ENCODE measurements at places on chromosomes 7 and 10. TPM values are rescaled to one million over a fixed set of nuclear protein-coding genes. Genes with fewer than 3 reads are reported as not detected.

Gene RADIL
- not detected for polyA plus RNA-seq

Gene FEZF1
- polyA plus RNA-seq = not detected

Gene ACHE
- polyA plus RNA-seq = not detected

Gene SPACDR
- polyA plus RNA-seq = 2.2 TPM

Gene CPN1
- not detected for polyA plus RNA-seq

Gene EPDR1
- 11.2 TPM for polyA plus RNA-seq

Gene PDE1C
- polyA plus RNA-seq = not detected

Gene THAP5
- polyA plus RNA-seq = 13.2 TPM

Gene MRC1
- polyA plus RNA-seq = not detected

Gene PSD
- polyA plus RNA-seq = 1.2 TPM

Gene TSPAN33
- 3.4 TPM for polyA plus RNA-seq

Gene CHAT
- polyA plus RNA-seq = not detected

Gene VIM
- 183 TPM for polyA plus RNA-seq

Gene RBP4
- not detected for polyA plus RNA-seq

Gene PVRIG
- polyA plus RNA-seq = 151 TPM

GRCh38 chr7:132592231-132592920, 16.1 kb upstream of the PLXNA4 start:
- no peak for DNase-seq

- DNase-seq = no peak
These were observed 631.1 kb upstream of the MBL2 start for GRCh38 chr10:53403688-53404087.

- DNase-seq = no peak
These were observed 68.1 kb downstream of the PRPF18 start for GRCh38 chr10:13654846-13655245.

DNA sequence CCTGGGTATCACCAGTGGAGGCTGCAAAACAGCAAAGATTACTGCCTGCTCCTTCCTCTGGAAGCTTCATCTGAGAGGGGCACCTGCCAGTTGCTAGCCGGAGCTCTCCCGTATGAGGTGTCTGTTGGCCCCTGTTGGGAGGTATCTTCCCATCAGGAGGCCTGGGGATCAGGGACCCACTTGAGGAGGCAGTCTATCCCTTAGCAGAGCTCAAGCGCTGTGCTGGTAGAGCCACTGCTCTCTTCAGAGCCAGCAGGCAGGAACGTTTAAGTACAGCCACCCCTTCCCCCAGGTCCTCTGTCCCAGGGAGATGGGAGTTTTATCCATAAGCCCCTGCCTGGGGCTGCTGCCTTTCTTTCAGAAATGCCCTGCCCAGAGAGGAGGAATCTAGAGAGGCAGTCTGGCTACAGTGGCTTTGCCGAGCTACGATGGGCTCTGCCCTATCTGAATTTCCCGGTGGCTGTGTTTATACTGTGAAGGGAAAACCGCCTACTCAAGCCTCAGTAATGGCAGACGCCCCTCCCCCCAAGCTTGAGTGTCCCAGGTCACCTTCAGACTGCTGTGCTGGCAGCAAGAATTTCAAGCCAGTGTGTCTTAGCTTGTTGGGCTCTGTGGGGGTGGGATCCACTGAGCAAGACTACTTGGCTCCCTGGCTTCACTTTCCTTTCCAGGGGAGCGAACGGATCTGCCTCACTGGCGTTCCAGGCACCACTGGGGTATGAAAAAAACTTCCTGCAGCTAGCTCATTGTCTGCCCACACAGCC, 19.6 kb downstream of the SEMA3E start:
- no peak for DNase-seq

GRCh38 chr10:24519950-24520349, 203.7 kb downstream of the ARHGAP21 start:
- DNase-seq = no peak

DNA sequence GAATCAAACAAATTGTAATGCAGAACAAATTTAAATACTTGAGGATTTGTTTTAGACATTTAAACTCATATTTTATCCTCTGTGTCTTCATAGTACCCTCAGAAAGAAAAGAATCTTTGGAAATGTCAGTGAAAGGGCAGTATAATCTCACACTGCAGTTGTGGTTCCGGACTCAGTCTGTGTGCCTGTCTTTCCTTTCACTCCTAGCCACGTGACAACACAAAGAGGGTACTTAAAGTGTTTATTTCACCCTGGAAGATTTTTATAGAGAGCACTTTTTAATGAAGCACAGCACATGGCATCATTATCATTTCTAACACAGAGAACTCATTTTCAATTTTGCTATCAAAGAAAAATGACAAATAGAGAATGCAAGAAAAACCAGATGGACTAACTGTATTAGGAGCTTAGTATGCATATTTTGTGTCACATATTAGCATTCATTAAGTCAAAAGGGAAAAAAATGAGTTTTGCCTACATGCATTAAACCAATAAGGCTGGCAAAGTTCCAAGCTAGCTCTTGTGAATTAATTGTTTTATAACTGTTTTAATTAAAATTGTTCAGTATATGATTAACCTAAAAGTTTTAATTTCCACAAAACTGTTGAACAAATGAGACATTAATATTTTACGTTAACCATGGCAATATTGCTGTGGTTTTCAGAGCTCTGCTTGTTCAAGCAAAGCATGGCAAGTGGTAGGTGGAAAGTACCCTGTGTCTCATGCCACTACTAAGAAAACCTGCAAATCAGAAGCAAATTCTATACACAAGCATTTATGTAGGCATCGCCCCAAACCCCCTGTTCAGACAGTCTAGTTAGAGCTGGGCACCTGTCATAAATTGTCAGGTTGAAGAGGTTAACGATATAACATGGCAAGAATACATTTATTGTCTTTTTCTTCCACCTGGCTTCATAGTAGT, 65.9 kb downstream of the AUTS2 start:
- no peak for DNase-seq

DNA sequence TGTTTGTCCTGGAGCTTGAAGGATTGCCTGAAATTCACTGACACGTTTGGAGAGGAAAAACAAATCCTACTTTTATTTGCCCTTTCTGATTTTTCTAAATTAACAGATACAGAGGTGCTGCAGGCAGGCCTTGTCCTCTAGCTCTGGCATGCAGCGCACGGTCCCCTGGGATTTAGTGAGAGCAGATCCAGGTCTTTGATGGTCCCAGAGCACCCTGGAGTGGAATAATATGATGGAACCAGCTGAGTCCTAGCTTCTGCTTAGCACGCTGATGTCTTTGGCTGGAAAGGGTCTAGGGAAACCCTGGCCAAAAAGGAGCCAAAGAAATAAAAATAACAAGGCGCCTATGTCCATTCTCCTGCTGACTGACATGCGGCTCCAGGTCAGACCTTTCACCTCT, 40.5 kb downstream of the C10orf120 start:
- DNase-seq = no peak

DNA sequence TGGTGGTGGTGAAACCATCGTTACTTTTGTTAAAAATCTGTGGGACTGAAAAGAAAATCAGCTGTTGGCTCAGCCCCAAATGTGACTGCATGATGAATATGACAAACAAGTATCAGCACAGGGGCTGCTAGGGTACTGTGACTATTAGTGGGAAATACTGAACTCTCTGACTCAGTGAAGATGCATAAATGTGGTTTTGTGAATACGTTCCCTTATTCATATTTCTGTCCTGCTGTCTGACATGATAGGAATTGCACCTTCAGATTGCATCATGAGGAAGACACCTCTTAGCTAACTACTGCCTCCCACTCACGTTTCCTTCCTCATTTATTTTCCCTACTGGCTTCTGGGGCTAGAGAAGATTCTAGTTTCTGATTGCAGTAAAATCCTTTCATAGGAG, 1.4 kb downstream of the CLEC5A start:
- DNase-seq = no peak

DNA sequence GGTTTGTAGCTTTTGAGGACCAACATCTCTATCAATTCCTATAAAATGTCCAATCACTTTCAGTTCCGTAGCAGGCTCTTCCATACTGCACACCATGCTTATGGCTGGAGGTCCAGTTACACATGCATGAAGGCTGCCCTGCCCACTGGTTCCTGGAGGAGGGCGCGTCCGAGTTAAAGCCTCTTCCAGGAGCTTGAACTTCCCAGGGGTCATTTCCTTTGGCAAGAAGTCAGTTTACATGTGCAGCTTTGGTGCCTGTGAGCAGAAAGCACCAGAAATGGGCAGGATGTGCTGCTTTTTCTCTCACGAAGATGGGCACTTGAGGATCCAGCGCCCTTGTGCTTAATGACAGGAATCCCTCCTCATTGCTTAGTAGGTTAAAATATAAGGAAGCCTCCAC, 17.6 kb upstream of the PHYH start:
- no peak for DNase-seq

GRCh38 chr10:69214666-69215131, 5.4 kb upstream of the HKDC1 start:
- DNase-seq = no peak

DNA sequence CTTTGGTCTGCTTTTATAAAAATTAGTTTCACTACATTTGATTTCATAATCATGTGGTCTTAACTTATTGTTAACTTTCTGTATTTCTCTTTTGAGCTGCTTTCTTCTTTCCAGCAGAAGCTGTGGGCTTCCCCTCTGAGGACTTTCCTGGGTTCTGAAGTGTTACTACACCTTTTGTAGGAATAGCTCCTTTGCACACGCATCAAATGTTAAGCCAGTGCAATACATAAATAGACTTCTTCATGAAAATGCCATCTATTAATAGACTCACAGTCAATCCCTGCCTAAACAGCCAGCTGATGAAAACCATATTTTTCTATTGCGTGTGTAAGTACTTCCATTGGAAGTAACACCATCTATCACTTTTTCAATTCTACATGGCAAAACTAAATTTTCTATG, 1.5 kb downstream of the ABCB4 start:
- DNase-seq = no peak

DNA sequence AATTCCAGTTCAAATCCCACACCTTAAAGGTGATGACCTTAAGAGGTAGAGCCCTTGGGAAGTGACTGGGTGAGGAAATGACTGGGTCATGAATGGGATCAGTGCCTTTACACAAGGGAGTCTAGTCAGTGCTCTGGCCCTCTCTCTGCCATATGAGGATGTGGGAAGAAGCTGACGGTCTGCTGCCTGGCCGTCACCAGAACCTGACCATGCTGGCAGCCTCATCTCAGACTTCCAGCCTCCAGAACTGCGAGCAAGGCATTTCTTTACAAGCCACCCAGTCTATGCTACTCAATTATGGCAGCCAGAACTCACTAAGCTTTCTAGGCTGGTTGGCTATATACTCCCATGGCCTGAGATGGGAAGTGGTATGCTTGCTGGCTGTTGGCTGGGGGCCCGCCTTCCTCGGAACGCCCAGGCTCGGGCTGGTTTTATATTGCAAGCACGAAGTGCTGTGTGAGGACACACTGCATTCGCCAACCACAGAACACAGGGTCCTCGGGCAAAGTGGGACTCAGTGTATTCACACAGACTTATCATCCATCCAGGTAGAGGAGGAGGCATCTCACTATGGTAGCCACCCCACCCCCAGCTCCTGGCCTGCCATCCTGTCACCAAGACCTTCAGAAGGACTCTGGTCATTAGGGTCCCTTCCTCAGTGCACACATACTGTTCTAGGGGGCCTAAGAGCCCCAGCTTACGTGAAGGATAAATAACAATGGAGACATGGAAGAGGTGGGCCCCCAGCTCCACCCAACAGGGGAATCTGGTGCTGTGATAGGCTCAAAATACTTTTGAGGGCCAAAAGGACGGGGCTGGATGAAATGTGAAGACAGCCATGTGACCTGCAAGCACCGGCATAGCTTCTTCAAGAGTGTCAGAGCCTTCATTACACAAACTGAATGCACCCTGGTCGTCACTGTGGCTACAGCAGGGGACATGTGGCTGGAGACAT, 49.0 kb downstream of the ZRANB1 start:
- no peak for DNase-seq

DNA sequence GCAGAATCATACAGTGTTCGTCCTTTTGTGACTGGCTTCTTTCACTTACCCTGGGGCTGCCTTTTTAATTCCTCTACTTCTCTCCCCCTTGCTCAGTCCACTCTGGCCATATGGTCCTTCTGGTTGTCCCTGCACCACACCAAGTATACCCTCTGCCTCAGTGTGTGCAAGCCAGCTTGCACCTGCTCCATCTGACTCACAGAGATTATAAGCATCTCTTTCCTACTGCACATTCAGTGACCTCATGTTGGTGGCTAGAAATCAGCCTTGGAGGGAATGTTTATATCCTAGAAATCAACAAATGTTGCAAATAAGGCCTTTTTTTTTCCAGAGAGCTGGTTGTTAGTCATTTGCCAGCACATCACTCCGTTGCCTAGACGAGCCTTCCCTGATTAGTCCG, 67.5 kb upstream of the C10orf90 start:
- no peak for DNase-seq

GRCh38 chr10:12819071-12819470, 182.4 kb downstream of the CCDC3 start:
- no peak for DNase-seq

DNA sequence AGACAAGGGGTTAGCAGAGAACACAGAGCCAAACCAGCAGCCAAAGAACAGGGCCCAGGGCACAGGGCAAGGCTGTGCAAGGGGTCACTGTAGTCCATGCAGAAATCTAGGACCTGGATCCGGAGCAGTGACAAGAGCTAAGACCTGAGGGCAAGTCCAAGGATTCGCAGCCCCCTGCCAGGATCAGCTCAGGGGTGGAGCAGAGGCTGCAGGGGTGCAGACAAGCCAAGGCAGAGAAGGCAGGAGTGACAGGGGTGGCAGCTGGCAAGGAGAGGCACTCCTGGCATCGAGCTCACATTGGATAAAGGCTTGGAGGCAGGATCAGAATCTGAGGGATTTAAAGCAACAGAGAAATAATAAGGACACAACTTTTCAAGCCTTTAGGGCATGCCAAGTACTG, 80.7 kb upstream of the NANOS1 start:
- no peak for DNase-seq

- DNase-seq = no peak
These were observed 3.1 kb upstream of the ADAM12 start for GRCh38 chr10:126391192-126391885.

DNA sequence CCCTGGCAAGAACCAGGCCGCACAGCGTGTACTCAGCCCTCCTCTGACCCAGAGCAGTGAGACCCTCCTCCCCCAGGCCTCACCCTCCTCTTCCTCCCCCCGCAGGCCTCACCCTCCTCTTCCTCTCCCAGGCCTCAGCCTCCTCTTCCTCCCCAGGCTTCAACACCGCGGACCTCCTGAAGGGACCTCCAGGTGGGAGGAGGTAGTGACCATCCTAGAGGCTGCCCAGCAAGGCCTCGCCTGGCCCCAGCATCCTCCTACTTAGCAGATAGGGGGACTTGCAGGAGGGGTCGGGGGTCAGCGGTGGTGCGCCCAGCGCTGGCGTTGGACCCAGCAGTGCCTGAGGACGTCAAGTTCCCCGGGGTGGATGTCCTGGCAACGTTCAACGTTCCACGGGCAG, 270.8 kb downstream of the ELFN1 start:
- no peak for DNase-seq

- no peak for DNase-seq
These were observed 24.0 kb downstream of the AGK start for GRCh38 chr7:141575164-141575563.

- no peak for DNase-seq
These were observed 58.0 kb downstream of the PDSS1 start for GRCh38 chr10:26755443-26755903.

- no peak for DNase-seq
These were observed 103.1 kb upstream of the NANOS1 start for GRCh38 chr10:118926441-118926840.

GRCh38 chr10:52410916-52411315, 96.8 kb downstream of the DKK1 start:
- DNase-seq = no peak

All from immature natural killer cell (primary cell).